ENCODE measurements at places on chromosomes 4 and X. TPM values are rescaled to one million over a fixed set of nuclear protein-coding genes. Genes with fewer than 3 reads are reported as not detected.

CTAG1A gene
- not detected for total RNA-seq

CT45A10 gene
- not detected for total RNA-seq

SSX3 gene
- total RNA-seq, result not detected

GYPA gene
- not detected for total RNA-seq

MAGEA6 gene
- total RNA-seq, result not detected

TCEAL6 gene
- total RNA-seq, result not detected

WNK3 gene
- total RNA-seq, result 0.51 TPM

TRO gene
- total RNA-seq, result not detected

GLRA3 gene
- total RNA-seq, result not detected

HTR2C gene
- total RNA-seq, result not detected

BRCC3 gene
- 9.3 TPM for total RNA-seq

PLAC1 gene
- total RNA-seq, result 5.1 TPM
